ENCODE measurements at places on chromosomes 13 and 19.

- peak overlapping the region; percentile 98 for H3K27ac ChIP-seq
- DNase-seq: no peak
Observed at GRCh38 chr13:99290894-99291293, 16.3 kb downstream of the GPR183 start.

GRCh38 chr13:66795636-66796035 is 434.5 kb downstream of the PCDH9 start:
- no peak overlapping the region for H3K27ac ChIP-seq
- H3K27me3 ChIP-seq: no peaks in the 10 kb centered on the region
- no peaks in the 10 kb centered on the region for H3K4me1 ChIP-seq
- no peaks in the 10 kb centered on the region for H3K36me3 ChIP-seq
- no peak for DNase-seq
- no peak overlapping the region for H3K4me3 ChIP-seq

- no peaks in the 10 kb centered on the region for H3K36me3 ChIP-seq
- peaks cover 3% of the 10 kb centered on the region for H3K4me1 ChIP-seq
- no peak for DNase-seq
- no peak overlapping the region for H3K27ac ChIP-seq
Observed at GRCh38 chr19:30722761-30723160, 350.6 kb downstream of the ZNF536 start.

- H3K27me3 ChIP-seq: no peaks in the 10 kb centered on the region
- DNase-seq: no peak
- no peaks in the 10 kb centered on the region for H3K36me3 ChIP-seq
- no peak overlapping the region for H3K27ac ChIP-seq
- H3K4me3 ChIP-seq: no peak overlapping the region
Observed at GRCh38 chr13:22903925-22904324, 276.9 kb upstream of the SGCG start.

GRCh38 chr13:44388427-44389059 is 14.9 kb downstream of the SERP2 start:
- no peak overlapping the region for H3K27ac ChIP-seq
- peaks cover 47% of the 10 kb centered on the region for H3K27me3 ChIP-seq
- no peak for DNase-seq
- peaks cover 2% of the 10 kb centered on the region for H3K4me1 ChIP-seq
- no peak overlapping the region for H3K4me3 ChIP-seq

- H3K27ac ChIP-seq: no peak overlapping the region
- no peaks in the 10 kb centered on the region for H3K27me3 ChIP-seq
- H3K4me1 ChIP-seq: no peaks in the 10 kb centered on the region
- H3K4me3 ChIP-seq: no peak overlapping the region
- DNase-seq: no peak
Observed at GRCh38 chr19:32626969-32627368, 46.0 kb downstream of the PDCD5 start.

- H3K27me3 ChIP-seq: no peaks in the 10 kb centered on the region
- peaks cover 20% of the 10 kb centered on the region for H3K4me1 ChIP-seq
- DNase-seq: peak; percentile 40
- peaks cover 3% of the 10 kb centered on the region for H3K36me3 ChIP-seq
Observed at GRCh38 chr13:33610438-33611120, 207.4 kb upstream of the RFC3 start.

DNA sequence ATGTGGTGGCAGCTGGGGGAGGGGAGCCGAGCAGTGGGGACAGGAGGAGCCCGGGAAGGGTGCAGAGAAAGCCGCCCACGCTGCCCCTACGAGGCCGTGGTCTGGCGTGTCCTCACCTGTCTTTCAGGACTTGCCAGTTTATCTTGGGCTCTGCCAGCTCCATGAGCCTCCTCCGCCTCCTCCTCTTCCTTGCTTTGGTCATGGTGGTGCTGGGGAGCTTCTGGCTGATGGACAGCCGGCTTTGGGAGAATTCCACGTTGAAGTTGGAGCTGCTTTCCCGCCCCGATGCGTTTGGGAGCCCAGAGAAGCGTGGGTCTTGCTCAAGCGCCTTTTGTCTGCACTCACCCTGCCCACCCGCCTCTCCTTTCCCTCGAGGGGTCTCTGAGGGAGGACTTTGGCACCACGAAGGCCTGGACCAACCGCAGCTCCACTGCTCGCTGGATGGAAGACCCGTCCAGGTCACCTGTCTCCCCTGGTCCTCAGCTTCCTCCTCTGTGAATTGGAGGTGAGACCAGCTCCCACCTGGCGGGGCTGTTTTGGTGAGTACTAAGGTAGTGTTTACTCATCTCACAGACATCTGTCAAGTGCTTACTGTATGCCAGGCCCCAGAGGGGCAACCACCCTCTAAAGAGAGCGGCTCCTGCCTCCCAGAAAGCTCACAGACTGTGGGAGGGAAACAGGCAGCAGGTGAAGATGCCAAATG is 29.7 kb upstream of the MIER2 start:
- peaks cover 37% of the 10 kb centered on the region for H3K27me3 ChIP-seq
- peaks cover 2% of the 10 kb centered on the region for H3K4me1 ChIP-seq
- no peak overlapping the region for H3K4me3 ChIP-seq
- H3K27ac ChIP-seq: no peak overlapping the region

GRCh38 chr13:64413529-64413928 is 2816.6 kb downstream of the PCDH9 start:
- no peaks in the 10 kb centered on the region for H3K36me3 ChIP-seq
- H3K4me1 ChIP-seq: no peaks in the 10 kb centered on the region
- no peak overlapping the region for H3K27ac ChIP-seq
- H3K27me3 ChIP-seq: no peaks in the 10 kb centered on the region
- no peak overlapping the region for H3K4me3 ChIP-seq

DNA sequence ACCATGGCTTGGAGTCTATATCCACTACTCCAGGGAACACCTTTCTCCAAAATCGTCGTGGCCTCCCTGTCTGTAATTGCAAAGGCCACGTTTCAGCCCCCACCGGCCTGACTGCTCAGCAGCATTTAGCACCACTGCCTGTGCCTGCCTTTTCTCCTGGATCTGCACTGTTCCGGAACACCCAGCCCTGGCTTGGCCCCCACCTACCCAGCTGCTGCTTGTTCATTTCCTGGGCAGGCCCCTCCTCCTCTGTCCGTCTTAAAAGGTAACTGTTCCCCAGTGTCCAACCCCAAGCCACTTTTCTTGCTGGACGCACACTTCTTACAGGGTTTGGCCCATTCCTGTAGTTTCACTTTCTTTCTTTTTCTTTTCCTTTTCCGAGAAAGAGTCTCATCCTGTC is 8.5 kb upstream of the SYT5 start:
- no peak overlapping the region for H3K27ac ChIP-seq
- DNase-seq: no peak
- no peak overlapping the region for H3K4me3 ChIP-seq
- peaks cover 2% of the 10 kb centered on the region for H3K36me3 ChIP-seq
- peaks cover 4% of the 10 kb centered on the region for H3K4me1 ChIP-seq
- peaks cover 33% of the 10 kb centered on the region for H3K27me3 ChIP-seq

- DNase-seq: no peak
- peak overlapping the region; percentile 25 for H3K4me3 ChIP-seq
- peaks cover 15% of the 10 kb centered on the region for H3K27me3 ChIP-seq
- peaks cover 10% of the 10 kb centered on the region for H3K36me3 ChIP-seq
Observed at GRCh38 chr19:50909240-50910070, 1.7 kb downstream of the KLK4 start.

- no peak overlapping the region for H3K27ac ChIP-seq
- H3K4me3 ChIP-seq: no peak overlapping the region
Observed at GRCh38 chr19:28199323-28199722, 1013.6 kb downstream of the UQCRFS1 start.

GRCh38 chr19:28843761-28844492 is 369.0 kb downstream of the UQCRFS1 start:
- H3K36me3 ChIP-seq: peaks cover 2% of the 10 kb centered on the region
- no peak overlapping the region for H3K27ac ChIP-seq
- H3K27me3 ChIP-seq: no peaks in the 10 kb centered on the region
- no peak overlapping the region for H3K4me3 ChIP-seq
- H3K4me1 ChIP-seq: no peaks in the 10 kb centered on the region

All from T-helper 17 cell (primary cell).